ENCODE measurements at places on chromosomes 11 and 22.
A peak's percentile ranks its signal among the peaks of the same experiment; 100 is the strongest.

DNA sequence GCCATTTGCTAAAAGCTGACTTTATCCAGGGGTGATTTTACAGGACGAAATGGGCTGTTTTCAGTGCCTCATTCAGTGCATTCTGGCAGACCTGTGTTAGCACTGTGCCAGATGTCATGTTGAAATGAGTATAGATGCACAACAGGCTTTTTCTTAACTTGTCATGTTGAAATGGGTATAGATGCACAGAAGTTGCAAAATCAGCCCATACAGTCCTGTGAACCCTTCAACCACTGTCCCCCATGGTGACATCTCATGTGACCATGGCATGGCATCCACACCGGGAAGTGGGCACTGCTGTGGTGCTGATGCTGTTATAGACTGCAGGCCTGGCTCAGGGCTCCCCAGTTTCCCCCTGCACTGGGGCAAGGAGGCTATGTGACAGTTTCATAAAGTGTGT is 2.5 kb downstream of the TALDO1 start:
- no peak for DNase-seq

DNA sequence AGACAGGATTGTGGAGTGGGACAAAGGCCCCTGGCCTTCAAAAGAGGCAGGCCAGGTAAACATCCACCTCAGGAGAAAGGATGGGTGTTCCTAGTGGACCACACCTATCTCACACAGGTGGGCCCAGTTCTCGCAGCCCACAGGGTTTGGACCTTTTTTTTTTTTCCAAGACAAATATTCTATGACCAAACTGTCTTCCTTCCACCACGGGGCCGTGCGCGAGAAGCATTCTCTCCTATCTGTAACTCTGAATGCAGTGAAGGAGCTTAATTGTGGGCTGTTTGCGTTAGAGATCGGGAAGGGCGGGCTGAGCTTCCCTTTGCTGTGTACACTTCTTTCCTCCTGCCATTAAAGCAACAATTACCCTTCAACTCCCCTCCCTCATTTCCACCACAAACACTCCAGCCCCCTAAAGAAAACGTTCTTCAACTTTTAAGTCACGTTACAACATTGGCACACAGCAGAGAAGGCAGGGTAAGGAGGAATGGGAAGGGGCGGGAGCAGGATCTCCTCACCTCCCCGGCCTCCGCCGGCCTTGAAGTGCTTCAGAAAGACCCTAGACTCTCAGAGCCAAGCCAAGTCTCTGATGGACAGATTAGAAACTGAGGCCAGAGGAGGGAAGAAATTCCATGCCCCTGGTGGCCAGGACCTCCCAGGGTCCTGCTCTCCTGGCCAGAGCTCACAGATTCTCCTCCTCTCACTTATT is 238.4 kb downstream of the BUD13 start:
- no peak for DNase-seq

GRCh38 chr22:45413368-45414211 is at the start of the genes RIBC2 and SMC1B:
RIBC2 (plus strand) TSS chr22:45413693; CDS start chr22:45413887, 194 bp downstream.
SMC1B (minus strand) TSS chr22:45413599; CDS start chr22:45413567, 32 bp downstream.
- peak; percentile 51 for DNase-seq

DNA sequence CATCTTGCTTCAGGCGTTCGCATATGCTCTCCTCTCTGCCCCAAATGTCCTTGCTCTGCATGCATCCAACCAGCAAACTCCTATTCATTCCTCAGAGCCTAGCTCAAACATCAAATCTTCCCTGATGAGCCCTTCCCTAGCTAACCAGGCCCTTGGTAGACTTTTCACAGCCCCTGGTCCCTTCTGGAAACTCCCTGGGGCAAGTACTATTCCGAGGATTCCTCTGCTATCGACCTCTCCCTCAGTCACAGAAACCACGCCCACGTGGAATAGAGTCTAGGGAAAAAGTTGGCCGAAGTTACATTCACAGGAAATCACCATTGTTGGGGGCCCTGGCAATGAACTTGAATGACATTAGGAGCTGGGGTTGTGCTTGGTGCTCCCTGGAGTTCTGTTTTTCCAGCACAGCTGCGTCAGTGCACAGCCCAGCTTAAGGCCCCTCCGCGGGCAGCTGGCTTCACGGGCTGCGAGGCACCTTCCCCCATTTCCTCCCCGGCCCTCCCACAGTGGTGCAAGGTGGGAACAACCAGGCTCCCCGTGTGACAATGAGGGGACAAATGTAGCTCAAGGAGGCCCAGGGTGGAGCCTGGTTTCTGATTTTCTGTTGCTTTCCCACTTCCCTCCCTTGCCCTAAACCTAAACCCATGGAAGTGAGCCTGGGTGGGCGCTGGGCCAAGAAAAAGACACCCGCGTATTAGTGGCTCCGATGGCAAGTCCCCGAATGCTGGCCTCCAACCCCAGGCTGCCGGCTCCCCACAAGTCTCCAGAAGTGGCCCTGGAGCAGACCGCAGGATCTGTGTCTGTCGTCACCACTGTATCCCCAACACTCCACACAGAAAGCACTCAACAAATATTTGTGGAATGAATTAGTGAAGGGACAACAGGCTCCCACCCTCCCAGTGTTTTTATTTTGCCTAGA is 4.3 kb upstream of the ATP5MGL start:
- DNase-seq: no peak

DNA sequence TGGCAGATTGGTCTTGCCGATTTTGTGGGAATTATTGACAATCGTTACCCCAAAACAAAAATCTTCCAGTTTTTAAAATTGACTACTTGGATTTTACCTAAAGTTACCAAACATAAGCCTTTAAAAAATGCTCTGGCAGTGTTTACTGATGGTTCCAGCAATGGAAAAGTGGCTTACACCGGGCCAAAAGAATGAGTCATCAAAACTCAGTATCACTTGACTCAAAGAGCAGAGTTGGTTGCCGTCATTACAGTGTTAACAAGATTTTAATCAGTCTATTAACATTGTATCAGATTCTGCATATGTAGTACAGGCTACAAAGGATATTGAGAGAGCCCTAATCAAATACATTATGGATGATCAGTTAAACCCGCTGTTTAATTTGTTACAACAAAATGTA is 37.2 kb downstream of the IGLL1 start:
- DNase-seq: no peak

GRCh38 chr11:27976262-27976661 is 131.7 kb downstream of the KIF18A start:
- no peak for DNase-seq

GRCh38 chr22:47394504-47395440 is 632.3 kb downstream of the TBC1D22A start:
- no peak for DNase-seq

GRCh38 chr11:35751664-35752061 is 89.1 kb downstream of the TRIM44 start:
- no peak for DNase-seq

GRCh38 chr11:6096417-6096816 is 11.1 kb upstream of the OR56B4 start:
- no peak for DNase-seq

- DNase-seq: no peak
These were observed 191.3 kb downstream of the KIF18A start for GRCh38 chr11:27916541-27917100.

DNA sequence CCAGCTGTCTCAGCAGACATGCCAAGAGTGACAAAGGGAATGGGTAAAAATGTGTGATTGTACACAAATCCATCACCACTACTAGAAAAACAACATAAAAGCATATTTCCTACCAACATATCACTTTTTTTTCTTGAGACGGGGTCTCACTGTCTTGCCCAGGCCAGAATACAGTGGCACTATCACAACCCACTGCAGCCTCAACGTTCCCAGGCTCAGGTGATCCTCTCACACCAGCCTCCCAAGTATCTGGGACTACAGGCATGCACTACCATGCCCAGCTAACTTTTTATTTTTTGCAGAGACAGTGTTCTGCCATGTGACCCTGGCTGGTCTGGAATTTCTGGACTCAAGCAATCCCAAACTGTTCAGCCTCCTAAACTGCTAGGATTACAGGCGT is 5.2 kb downstream of the MTMR2 start:
- no peak for DNase-seq

- DNase-seq: no peak
These were observed 35.0 kb downstream of the POU2AF1 start for GRCh38 chr11:111344032-111344431.

DNA sequence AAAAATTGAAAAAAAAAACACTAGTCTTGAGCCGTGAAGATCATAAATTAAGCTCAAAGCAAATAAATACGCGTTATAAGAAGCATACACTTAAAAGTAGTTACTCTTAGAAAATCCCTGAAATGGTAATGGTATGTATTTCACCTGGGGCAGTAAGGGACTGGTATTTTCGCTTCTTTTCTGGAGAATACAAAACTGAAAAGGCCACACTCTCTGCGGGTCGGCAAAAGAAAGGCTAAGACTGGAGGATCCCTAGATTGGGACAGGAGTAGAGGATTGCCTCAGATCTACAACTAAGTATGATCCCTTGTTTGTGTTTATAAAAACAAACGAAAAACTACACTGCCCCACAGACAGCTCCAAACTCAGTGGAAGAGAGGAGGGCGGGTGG is 617 bp downstream of the TSG101 start:
- DNase-seq: no peak

GRCh38 chr11:95337175-95337957 is 106.4 kb upstream of the SESN3 start:
- no peak for DNase-seq

DNA sequence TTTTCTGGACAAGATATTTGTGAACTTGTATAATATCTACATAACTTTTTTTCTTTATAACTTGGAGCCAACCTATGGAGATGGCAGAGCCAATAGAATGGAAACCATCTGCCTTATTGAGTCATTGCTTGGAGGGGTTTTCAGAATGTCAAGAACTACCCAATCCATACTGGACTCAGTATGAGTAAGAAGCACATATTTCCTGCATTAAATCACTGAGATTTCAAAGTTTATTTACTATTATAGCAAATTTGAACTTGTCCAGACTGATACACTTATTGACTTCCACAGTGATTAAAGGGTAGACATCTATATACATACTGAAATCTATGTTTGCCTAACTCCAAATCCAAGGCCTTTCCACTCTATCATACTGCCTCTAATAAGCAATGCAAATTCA is 704.0 kb downstream of the KCNA4 start:
- no peak for DNase-seq

GRCh38 chr22:45993841-45994240 is 16.9 kb upstream of the WNT7B start:
- DNase-seq: no peak

DNA sequence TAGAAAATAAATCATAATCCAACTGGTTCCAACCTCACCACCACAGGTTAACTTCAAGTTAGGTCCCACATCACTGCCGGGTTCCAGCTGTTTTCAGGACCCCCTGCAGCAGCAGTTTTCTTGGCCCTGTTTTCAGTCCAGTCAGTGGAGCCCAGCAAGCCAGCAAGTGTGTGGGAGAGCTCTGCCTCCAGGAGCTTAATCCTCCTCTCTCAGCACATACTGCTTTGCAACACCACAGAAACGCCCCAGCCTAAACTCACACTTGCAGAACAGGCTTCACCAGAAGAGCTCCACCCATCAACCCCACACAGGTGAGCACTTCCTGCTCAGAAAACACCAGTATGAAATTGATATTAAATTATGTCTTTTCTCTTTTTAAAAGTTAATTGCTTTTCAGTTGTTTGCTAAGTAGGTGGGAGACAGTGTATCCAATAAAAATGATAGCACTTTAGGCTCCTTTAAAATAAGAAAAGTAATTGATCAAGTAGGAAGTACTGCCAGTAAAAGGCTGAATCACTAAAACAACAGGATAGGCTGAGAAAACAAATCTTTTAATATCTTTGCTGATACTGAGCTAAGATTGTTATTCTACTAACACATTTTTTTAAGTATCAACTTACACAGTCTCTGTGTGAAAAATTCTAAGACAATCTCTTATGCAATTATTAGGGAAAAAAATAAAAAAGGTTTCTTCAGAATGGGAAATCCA is 81.5 kb upstream of the TP53AIP1 start:
- no peak for DNase-seq

DNA sequence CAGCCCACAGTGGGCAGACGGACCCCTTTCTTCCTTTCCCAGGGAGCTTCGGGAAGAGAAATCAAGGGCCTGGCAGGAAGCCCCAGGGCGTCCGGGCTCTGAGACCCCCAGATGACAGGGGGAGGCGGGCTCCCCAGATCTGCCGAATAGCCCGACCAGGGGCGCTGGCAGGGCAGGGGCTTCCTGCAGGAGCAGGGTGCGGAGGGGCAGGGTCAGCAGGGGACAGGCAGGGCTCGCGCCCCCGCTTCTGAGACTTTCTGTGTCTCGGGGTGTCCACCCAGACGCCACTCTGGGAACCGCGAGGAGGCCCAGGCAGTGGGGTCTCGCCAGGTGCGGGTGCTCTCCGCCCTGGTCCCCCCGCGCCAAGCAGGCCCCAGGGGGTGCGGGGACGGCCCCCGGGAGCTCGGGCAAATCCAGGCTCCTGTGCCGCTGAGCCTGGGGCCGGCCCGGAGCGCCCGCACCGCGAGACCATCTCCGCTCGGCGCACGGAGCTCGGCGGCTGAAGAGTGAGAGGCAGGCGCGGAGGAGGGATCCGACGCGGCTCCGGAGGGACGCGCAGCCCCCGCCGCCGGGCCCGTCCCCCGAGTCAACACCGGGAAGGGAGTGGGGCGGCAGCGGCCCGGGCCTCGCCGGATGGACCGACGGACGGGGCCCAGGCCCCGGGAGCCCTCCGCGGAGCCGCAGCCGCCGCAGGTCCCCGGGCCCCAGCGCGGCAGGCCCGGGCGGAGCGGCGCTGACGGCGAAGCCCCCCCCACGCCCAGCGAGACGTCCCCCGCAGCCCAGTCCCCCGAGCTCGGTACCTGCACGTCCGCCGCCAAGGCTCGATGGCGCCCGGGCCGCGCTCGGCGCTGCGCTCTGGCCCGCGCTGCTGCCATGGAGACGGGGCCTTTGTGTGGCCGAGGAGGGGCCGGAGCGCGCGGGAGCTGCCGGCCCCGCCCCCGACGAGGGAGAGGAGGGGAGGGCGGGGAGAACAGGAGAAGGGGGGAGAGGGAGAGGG is at the start of gene PLXNB2:
Gene PLXNB2 (minus strand): TSS at position 894 of the 997 bp plus-strand sequence. CDS start 17,062 bp downstream, outside the sequence.
- DNase-seq: no peak

DNA sequence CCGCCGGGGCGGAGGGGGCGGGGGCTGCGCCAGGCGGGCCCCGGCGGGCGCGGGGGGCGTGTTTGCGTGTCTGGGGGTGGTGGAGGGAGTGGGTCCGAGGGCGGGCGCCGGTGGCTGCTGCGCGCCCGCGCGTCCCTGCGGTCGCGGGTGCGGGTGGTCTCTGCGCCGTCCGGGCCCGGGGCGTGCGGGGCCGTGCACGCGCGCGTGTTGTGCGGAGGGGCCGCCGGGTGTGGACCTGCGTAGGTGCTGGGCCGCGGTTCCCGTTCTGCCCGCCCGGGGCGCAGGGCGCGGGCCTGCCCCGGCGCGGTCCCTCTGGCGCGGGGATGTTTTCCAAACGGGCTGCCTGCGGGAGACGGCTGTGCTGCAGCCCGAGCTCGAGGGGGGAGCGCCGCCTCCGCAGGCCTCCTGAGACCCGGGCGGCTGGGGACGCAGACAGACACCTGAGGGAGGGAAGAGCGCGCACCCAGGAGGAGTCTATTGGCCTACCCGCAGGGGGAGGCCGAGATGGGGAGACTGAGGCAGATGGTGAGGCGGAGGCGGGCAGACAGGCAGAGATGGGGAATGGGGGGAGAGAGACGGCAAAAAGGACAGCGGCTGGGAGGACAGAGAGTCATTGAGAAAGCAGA is 442 bp downstream of the PELI3 start:
- DNase-seq: no peak

All from stimulated activated CD4-positive, alpha-beta T cell treated with anti-CD3 and anti-CD28 coated beads, TNF-alpha, amount 100 ng/mL, for 1 hour (primary cell).